ENCODE measurements at places on chromosomes 16 and 17.

DNA sequence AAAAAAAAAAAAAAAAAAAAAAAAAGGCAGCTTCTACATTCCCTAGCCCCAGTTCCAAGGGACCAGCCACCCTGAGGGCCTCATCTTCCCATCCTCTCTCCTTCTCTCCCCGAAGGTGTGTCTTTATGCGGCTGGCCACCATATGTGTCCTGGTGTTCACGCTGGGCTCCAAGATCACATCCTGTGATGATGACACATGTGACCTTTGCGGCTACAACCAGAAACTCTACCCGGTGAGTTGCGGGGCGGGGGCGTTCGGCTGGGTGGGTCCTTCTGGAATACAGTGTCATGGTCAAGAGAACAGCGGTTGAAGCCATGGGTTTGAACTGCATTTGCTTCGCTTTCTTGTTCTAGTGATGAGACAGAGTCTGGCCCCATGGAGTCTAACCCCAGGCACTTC, 22.6 kb upstream of the COQ7 start:
- no peak for DNase-seq

DNA sequence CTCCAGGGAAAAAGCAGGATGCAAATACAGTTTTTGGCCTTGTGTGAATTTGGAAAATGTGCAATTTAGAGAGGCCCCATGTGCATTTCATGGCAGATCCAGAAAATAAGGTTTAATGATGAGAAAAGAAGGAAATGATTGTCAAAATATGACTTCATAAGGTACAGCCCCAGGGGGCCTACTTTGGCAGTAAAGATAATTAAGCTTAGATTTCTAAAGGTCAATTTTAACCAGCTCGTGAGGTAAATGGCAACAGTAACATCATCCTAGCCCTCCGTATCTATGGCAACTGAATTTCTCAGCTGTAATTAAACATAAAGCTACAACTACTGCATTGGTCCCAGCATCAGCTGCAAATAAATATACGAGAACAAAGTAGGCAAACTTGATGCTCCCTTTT, 30.0 kb upstream of the PRSS54 start:
- DNase-seq = no peak

DNA sequence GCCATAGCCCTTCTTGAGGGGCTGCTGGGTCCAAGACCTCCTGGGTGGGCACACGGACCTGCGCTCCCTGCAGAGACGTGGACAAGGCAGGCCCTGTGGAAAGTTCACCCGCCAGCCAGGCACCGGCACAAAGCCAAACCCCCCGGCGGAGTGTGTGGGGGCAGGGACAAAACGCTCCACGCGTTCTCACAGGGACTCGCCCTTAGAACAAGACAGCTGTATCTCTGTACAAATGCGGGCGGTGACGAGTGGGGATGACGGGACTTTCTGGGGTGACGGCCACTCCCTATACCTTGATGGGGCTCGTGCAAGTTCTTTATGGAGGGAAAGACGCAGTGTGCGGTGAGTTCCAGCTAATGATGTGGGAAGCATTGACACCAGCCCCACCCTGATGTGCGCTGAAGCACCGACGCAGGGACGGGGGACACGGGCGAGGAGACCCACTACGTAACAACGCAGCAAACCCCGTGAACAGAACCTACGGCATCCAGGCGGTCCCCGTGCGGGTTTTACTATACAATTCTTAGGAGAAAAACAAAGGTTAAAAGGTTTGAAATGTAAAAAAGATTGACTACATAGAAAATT, 49.4 kb downstream of the LMF1 start:
- no peak for DNase-seq

GRCh38 chr17:19713462-19713861, 2.9 kb downstream of the SLC47A2 start:
- DNase-seq = no peak

GRCh38 chr17:60280673-60281072, 111.3 kb downstream of the USP32 start:
- no peak for DNase-seq

GRCh38 chr16:50939356-50939755, 197.5 kb downstream of the CYLD start:
- DNase-seq = no peak

- DNase-seq = no peak
Measured at GRCh38 chr16:23858542-23858941, 22.8 kb downstream of the PRKCB start.

DNA sequence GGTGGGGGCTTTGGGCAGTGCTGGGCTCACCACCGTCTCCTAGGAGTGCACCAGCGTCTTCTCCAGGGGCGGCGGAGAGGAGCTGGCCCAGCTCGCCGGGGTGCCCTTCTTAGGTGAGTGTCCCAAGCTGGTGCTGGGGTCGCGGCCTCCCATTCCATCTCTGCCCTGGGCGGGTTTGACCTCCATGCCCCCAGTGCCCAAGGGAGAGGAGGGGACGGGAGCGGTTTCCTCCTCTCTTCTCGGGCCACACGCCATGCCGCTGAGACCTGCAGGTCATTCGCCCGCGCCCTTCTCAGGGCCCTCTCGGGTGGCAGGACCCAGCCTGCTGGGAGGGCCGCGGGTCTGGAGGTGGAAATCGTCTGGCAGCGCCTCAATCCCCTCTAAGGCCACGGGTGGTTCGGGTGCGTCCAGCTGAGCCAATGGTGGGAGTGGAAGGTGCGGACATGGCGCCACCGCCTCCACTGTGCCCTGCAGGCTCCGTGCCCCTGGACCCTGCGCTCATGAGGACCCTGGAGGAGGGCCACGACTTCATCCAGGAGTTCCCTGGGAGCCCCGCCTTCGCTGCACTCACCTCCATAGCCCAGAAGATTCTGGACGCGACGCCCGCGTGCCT, 5.3 kb downstream of the IGFALS start:
- DNase-seq = no peak

GRCh38 chr16:73848993-73849392, 447.6 kb upstream of the PSMD7 start:
- DNase-seq = no peak

DNA sequence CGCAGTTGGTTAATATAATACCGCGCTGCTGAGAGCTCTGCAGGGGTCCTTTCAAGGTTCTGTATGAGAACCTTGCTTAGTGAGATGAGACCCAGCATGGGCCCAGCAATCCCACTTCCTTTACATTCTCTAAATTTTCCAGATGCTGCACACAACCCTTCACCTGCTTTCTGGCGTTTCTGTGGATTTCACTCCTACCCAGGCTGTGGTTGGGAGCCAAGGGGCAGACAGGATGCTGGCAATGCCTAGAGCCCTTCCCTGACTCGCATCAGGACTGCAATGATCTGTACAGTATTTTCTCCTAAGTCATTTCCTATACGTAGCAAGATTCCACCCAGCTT, 10.1 kb upstream of the PIPOX start:
- DNase-seq = no peak

- DNase-seq = no peak
Measured at GRCh38 chr17:8830141-8830540, 31.0 kb upstream of the MFSD6L start.

DNA sequence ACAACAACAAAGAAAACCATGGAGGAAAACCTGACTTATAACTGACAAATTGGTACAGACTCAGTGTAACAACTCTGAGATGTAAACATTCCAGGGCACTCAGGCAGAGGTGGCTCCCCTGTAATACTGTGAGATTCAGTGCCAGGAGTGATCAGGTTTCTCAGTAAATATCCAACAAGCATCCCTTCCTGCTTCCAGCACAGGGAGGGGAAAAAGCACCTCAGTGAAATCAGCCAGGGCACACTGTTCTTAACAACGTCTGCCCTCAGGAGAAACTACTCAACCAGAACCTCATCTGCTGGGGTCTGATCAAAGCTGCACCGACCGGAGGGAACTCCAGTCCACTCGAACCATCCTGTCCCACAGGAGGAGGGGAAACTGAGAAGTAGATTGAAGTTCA, 52.3 kb downstream of the AMFR start:
- DNase-seq = no peak

GRCh38 chr17:77957235-77957856, 1.2 kb upstream of the TNRC6C start:
- no peak for DNase-seq

GRCh38 chr16:81654346-81654745, 124.7 kb upstream of the PLCG2 start:
- DNase-seq = no peak

- DNase-seq = no peak
Measured at GRCh38 chr17:21814776-21815175, 122.5 kb downstream of the KCNJ18 start.

DNA sequence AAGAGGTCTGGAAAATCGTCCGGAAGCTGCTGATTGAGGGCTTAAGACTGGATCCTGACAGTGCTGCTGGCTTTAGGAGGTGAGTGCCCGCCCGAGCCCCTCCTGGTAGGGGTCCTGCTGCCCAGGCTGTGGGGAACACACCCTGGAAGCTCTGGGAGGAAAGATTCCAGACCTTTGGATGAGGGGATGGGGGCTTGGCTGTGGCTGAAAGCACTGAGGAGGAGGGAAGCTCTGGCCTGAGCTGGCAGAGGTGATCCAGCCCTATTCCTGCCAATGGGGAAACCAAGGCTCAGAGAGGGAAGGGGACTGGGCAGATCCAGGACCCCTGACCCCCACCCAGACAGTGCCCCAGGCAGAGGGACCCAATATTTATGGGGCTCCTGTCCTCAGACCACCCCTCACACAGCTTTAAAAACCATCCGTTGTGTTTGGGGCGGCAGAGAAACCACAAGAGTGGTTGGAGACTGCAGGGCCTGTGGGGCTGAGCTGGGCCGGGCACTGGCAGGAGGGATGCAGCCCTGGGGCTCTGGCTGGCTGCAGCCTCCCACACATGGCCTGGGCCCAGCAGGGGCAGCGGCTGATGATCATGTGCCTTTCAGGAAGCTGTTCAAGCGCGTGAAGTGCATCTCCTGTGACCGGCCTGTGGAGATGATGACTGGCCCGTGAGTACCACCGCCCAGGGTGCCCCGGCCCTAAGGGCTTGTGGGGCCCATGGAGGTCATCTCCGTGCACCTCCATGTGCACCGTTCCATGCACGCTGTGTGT, 22.8 kb downstream of the UBALD1 start:
- DNase-seq = no peak

DNA sequence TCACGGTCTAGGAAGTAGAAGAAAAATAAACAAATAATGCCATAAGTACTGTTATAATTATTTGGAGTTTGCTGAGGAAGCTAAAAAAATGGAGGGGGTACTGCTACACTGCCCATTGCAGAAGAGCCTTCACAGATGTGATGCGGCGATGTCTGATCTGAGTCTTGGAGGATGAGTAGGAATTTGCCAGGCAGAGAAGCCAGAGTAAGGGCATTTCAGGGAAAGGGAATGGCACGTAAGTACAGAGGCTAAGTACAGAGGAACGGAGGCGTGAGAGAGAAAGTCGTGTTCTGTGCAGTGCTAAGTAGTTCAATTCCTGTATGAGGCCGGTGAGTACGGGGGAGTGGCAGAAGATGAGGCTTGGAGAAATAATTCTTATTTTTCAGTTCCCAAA, 741 bp upstream of the GRB2 start:
- no peak for DNase-seq

DNA sequence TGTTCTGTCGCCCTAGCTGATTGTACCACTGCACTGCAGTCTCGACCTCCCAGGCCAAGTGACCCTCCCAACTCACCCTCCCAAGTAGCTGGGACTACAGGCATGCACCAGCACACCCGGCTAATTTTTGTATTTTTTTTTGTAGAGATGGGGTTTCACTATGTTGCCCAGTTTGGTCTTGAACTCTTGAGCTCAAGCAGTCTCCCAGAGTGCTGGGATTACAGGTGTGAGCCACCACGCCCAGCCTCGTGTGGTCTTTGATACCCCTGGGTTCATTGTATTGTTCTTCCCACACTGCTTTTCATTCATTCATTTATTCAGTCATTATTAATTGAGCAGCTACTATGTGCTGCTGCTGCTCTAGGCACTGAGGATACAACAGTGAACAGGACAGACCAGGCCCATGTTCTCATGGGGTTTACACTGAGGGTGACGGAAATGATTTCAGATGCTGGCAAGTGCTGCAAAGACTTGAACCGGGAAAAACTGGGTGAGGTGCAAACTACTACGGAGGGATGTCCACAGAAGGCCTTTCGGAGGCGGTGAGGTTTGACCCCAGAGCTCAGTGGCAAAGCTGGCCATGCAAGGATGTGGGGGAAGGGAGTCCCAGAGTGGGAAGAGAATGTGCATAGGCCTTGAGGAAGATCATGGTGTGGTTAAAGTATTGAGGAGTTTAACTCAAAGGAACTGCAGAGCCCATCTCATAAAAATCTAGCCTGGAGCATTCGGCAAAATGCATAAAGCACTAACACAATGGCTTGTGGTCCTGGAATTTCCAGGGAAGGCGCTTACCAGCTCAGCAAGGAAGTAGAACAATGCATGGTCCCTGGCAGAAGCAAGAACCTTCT, 10.9 kb downstream of the ABCC1 start:
- peak; percentile 32 for DNase-seq

DNA sequence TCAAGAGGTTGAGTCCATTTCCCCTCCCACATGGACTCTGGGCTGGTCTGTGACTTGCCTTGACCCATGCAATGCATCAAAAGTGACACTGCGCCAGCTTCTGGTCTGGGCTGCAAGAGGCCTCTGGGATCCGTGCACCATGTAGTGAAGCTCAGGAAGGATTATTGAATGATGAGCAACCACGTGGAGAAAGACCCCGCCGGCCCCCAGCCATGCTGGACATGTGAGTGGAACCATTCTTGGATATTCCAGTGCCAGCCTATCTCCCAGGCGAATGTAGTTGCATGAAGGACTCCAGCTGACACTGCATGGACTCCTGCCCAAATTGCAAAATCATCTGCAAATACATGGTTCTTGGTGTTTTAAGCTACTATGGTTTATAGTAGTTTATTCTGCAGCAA, 7.6 kb upstream of the ALOX15B start:
- no peak for DNase-seq

DNA sequence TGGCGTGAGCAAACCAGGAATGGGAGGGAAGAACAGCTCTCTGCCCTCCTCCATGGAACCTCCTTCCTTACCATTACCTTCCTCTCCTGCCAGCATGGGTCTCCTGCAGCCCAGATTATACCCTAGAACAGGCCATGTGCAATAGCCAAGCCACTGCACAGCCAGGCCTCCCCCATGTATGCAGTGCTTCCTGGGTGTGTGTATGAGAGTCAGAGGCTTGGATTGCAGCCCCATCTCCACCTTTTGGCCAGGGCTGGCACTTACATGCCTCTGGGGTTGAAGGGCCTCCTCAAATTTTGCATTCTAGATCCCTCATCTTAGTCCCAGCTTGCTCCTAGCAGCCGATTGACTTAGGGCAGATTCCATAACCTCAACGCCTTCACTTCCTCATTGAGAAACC, 133.7 kb downstream of the GSG1L start:
- no peak for DNase-seq

GRCh38 chr16:30472328-30472942, at the start of gene ITGAL:
Gene ITGAL, plus strand, starts transcription at chr16:30472742. Its CDS starts 96 bp downstream, at chr16:30472838.
- peak; percentile 87 for DNase-seq

GRCh38 chr17:17356149-17356930, 53.2 kb downstream of the NT5M start:
- DNase-seq = peak; percentile 81

GRCh38 chr17:66706851-66707450, 128.0 kb upstream of the CACNG5 start:
- DNase-seq = no peak

- no peak for DNase-seq
Measured at GRCh38 chr17:56913000-56913311, 893 bp downstream of the TRIM25 start.

GRCh38 chr17:58245428-58246103, 7.2 kb downstream of the LPO start:
- DNase-seq = no peak

GRCh38 chr16:1947369-1947670, 4.3 kb upstream of the MSRB1 start:
- DNase-seq = no peak

- no peak for DNase-seq
Measured at GRCh38 chr17:51298508-51299371, 38.4 kb downstream of the UTP18 start.

- no peak for DNase-seq
Measured at GRCh38 chr17:28327709-28328108, 7.6 kb downstream of the IFT20 start.

GRCh38 chr17:41415833-41416335, 8.5 kb downstream of the KRT37 start:
- DNase-seq = no peak

Measured in stimulated activated CD8-positive, alpha-beta memory T cell treated with anti-CD3 and anti-CD28 coated beads, Interleukin-4, amount 100 ng/mL, for 48 hours (primary cell).